ENCODE measurements at places on chromosomes 7 and 10.
A peak's percentile ranks its signal among the peaks of the same experiment; 100 is the strongest.

GRCh38 chr10:34580214-34580613 is 234.9 kb downstream of the PARD3 start:
- no peak for DNase-seq

- no peak for DNase-seq
Observed at GRCh38 chr10:75104842-75105241, 6.6 kb upstream of the SAMD8 start.

DNA sequence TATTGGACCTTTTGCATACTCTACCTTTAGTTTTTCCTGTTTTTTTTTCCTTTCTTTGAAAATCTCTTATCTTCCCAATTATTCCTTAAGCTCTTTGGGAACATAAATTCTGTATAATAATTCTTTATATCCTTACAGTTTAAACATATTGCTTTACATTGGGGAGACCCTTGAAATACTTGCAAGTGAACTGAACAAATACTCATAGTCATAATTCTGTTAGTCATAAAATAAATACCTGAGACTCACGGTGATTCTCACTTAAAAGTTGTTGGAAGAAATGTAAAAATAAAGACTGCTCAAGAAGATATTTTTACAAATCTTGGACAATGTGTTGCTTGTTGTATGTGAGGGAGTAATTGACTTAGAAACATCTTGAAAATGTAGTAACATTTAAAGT is 515.2 kb upstream of the POT1 start:
- DNase-seq = no peak

- no peak for DNase-seq
Observed at GRCh38 chr10:22481687-22482539, 136.6 kb downstream of the SPAG6 start.

GRCh38 chr7:272631-273030 is 17.3 kb upstream of the FOXL3 start:
- no peak for DNase-seq

DNA sequence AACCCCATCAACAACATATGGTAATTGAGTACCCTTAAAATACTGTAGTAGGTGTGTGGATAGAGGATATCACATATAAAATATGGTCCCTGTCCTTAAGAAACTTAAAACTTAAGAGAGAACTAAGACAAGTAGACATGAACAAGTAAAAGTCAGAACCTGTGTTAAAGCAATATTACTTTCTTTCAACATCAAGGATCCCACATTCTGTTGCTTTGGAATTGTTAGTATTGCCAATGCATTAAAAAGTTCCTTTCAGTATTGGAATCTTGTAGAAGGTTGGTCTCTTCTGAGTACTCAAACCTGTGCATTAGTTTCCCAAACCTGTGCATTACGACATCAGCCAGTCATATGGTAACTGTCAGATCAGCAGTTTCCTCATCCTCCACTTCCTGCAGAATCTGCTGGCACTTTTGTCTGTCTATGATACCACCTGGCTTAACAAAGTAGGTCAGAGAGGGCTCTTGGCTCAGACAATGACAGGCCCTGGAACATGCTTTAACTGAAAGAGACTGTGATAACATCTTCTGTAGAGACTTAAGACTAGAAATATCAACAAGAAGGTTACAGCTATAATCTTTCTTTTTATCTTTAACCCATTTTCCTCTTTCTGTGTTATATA is 56.5 kb downstream of the CCDC71L start:
- DNase-seq = no peak

GRCh38 chr7:79709574-79710409 is 256.3 kb upstream of the MAGI2 start:
- peak; percentile 40 for DNase-seq

DNA sequence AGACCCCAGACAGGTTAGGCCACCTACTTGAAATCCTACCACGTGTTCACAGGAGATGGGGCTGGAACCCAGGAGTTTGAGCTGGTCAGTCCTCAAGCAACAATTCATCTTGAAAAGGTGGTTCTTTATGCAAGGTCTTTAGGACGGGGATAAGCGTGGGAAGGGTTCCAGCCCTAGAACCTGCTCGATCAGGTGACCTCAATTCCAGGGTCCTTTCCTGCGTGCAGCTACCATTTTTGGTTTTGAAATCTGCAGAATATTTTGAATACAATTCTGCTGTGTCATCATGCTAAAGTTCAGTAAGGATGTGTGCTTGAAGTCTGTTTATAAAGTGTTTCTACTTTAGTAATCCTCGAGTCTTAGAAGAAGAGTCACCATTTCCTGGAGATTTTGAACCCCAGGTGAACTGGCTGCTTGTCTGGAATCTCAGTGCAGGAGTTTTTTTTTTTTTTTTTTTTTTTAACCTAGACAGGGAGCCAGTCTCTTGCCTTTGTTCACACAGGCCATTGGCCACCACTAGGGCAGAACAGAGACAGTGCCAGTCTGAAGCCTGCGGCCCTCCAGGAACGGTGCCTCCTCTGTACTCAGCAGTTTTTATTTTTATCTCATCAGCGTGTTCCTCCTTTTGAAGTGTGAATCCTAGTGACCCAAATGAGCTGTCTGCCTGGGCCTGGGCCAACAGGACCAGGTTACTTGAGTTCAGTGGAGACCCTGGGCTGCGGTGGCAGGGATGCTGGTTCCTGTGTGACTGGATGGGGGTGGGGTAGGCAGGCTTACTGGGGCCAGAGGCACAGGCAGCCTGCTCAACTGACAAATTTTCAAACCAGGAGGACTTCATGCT is 54.6 kb downstream of the EEPD1 start:
- DNase-seq = peak; percentile 82

GRCh38 chr7:148159331-148159730 is 431.2 kb upstream of the C7orf33 start:
- no peak for DNase-seq

DNA sequence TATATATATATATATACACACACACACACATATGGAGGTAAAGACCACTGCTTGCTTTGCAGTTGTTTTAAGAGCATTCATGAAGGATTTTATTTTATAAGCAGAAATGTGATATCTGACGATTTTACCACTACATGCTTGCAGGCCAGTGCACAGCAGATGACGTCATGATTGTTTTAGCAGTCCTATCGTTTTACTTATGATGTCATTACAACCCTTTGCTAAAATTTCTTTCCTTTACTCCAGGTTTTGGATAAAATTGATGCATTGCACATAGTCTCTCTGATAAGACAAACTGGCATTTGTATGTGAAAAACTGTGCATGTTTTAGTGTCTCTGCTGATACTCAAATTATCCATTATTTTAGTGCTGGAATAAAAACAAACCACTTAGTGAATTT is 9.2 kb downstream of the EGFR start:
- no peak for DNase-seq

- DNase-seq = no peak
Observed at GRCh38 chr7:53771701-53772100, 736.3 kb downstream of the POM121L12 start.

DNA sequence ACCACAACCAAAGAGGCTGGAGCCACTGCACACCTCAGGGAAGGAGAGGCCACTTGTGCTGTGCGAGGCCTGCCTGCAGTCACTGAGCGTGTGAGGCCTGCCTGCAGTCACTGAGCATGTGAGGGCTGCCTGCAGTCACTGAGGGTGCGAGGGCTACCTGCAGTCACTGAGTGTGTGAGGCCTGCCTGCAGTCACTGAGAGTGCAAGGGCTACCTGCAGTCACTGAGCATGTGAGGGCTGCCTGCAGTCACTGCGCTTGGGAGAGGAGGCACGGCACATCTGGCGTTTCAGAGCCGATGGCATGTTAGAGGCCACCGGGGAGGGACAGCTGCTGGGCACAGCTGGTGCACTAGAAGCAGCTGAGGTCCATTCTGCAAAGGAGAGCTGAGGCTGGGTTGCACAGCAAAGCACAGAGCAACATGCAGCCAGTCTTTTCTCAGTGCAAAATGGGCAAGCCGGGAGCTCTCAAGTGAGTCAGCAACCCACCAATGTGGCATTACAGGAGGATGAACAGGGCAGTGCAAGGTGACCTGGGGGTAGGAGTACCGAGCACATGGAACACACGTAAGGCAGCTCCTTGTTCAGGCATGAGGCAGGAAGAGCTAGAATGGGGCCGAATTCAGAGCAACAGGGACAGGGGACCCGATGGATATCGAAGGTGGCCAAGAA is 540.1 kb downstream of the PTPRN2 start:
- DNase-seq = no peak

- no peak for DNase-seq
Observed at GRCh38 chr7:157418204-157419034, 81.6 kb downstream of the DNAJB6 start.

DNA sequence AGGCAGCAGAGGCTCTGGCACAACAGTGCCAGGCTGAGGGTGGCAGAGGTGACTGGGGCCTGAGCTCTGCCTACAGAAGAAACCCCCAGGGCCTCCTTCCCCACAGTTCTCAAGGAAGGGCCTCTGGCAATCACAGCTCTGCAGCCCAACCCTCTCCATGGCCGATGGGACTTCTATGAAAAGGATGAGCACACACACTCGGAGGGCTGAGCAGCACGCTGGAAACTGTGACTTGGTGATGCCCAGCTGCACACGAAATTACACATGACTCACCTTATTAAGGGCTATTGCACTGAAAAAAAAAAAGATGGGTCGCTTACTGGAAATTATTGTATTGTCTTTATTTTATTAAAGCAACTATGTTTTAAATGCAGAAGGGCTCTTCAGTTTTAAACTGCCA is 42.9 kb upstream of the LRRC18 start:
- DNase-seq = no peak

DNA sequence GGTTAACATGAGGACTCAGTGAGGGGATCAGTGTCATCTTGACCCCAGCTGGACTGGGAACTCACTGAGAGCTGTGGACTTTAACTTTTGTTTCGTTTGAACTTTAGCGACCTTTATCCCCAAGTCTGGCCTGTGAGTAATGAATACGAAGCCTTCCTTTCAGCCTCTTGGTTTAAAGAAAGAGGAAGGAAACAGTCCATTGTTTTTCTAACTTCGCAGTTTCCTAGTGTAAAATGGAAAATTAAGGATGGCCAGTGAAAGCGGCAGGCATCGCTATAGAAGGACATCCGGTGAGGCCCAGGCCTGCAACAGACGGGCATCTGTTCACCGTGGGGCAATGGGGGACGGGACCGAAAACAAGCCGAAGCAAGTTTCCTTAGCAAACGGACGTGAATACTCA is 44.1 kb upstream of the ADO start:
- DNase-seq = no peak

- no peak for DNase-seq
Observed at GRCh38 chr10:74925291-74925690, 98.9 kb downstream of the KAT6B start.

DNA sequence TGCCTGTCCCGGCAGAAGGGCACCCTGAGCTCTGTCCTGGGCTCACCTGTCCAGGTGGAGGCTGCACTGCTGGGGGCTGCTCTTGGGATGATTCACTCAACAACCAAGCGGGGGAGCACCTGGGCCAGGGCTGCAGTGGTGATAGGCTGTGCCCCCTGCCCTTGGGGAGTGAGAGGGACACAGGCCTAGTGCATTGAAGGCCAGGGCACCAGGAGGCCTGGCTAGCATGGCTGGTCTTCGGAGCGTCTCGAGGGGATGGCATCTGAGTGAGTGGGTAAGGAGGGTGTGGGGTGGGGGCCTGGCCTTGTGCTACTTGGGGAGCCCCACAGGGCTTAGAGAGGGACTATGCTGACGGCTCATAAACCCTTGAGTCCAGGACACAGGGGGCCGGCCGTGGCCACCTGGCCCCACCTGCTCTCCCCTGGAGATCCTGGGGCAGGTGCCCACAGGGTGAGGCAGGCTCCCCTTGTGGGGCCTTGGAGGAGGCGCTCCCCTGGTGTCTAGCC is 3.1 kb downstream of the PWWP2B start:
- DNase-seq = no peak

- peak; percentile 57 for DNase-seq
Observed at GRCh38 chr7:21256310-21256877, 171.5 kb upstream of the SP4 start.

DNA sequence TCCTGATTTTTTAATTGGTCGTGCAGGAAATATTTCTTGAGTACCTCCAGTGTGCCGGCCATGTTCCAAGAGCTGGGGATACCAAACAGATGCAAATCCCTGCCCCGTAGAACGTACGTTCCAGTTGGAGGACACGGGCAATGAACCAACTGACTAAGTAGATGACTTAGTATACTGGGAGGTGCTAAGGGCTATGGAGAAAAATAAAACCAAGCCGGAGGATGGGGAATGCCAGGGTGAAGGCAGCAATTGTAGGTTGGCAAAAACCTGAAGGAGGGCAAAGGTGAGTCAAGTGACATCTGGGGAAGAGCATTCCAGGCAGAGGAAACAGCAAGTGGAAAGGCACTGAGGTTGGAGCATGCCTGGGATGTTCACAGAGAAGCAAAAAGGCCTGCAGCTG is 6.8 kb upstream of the VSIR start:
- no peak for DNase-seq

- DNase-seq = peak; percentile 76
Observed at GRCh38 chr7:123615344-123615743, 13.7 kb downstream of the ASB15 start.

GRCh38 chr10:129593953-129594352 is 126.9 kb downstream of the MGMT start:
- no peak for DNase-seq

GRCh38 chr10:89129911-89130310 is 77.2 kb downstream of the CH25H start:
- DNase-seq = peak; percentile 91

GRCh38 chr7:38280000-38280399 is 6.6 kb upstream of the TARP start:
- DNase-seq = no peak

DNA sequence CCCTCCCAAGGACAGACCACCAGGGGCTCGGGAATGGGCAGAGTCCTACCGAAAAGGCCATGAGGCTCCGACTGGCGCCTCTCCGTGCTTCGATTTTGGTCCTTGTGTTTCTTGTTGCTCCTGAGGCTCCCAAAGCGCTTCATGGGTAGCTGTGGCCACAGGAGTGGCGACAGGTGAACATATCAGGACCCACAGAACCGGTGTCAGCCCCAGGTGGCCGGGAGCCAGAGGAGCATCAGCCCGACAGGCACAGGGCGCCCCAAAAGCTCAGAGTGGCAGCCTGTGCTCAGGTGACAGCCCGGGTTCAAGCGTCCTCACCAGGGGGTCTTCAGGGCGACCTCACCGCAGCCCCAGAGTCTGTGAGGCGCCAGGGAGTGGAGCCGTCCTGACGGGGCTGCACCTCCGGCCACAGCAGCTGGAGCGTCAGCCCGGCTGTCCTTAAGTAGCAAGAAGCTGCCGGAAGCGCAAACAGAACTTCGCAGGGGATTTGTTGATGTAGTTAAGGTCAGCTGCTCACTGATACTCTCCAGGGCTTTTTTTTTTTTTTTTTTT is 141.0 kb downstream of the PRKAG2 start:
- DNase-seq = no peak

- DNase-seq = peak; percentile 74
Observed at GRCh38 chr7:130721486-130722277, 12.3 kb downstream of the KLF14 start.

- no peak for DNase-seq
Observed at GRCh38 chr10:43114088-43114742, 24.0 kb upstream of the CSGALNACT2 start.

GRCh38 chr10:60825520-60825919 is 47.2 kb downstream of the CDK1 start:
- DNase-seq = no peak

GRCh38 chr7:24283897-24284698 is at the start of gene NPY:
Gene NPY, plus strand, starts transcription at chr7:24284190. Its CDS starts 1,051 bp downstream, at chr7:24285241.
- no peak for DNase-seq

- DNase-seq = no peak
Observed at GRCh38 chr10:22774102-22774501, 59.7 kb upstream of the PIP4K2A start.

All from astrocyte of the spinal cord (primary cell).